ENCODE measurements at places on chromosomes 5 and 9. TPM values are rescaled to one million over a fixed set of nuclear protein-coding genes. Genes with fewer than 3 reads are reported as not detected.

PCDHB9 gene
- polyA plus RNA-seq = 0.34 TPM

FBXW11 gene
- polyA plus RNA-seq = 18.6 TPM

ROR2 gene
- polyA plus RNA-seq = 0.54 TPM

COL23A1 gene
- 1.6 TPM for polyA plus RNA-seq

HAPLN1 gene
- polyA plus RNA-seq = 0.67 TPM

FOXD4L5 gene
- 0.03 TPM for polyA plus RNA-seq

TIMD4 gene
- 0.51 TPM for polyA plus RNA-seq

ANKDD1B gene
- 12.5 TPM for polyA plus RNA-seq

IRX1 gene
- not detected for polyA plus RNA-seq

- no peak for DNase-seq
These were observed 532.4 kb downstream of the DNAH5 start for GRCh38 chr5:13412040-13412595.

DNA sequence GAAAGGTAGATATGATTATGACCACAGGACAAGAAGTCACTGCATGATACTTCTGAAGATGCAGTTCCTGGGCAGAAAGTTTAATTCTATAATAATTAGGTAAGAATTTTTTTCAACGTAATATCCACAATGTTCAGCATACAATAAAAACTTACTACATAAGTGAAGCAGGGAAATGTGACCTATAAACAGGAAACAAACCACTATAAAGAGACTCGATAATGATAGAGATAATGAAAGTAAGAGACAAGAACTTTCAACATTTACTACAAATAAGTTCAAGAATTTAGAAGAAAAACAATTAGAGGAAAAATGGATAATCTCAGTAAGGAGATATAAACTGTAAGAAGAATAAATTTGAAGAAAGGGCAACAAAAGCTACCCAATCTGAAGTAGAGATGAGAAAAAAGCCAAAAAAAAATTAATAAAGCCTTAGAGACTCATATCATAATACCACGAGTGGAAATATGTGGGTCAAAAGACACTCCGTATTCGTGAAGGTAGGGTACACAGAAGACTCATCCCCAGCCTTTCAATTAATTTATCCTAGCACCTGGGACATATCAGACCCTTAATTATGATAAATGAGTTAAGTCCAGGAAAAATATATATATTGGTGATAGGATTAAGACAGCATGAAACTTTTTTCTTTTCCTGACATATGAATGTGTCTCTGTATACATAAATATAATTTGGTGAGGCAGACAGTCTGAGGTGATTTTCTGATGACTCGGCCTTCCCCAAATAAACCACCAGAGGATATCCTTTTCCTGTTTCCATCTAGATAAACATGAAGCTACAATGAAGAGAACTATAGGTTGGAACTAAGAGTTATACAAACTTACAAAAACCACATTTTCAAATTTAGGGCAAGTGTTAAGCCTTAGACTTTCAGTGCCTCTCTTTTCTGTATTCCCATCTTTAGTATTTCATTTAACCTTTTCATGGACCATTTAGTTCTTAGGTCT is 120.4 kb downstream of the RAPGEF6 start:
- no peak for DNase-seq

DNA sequence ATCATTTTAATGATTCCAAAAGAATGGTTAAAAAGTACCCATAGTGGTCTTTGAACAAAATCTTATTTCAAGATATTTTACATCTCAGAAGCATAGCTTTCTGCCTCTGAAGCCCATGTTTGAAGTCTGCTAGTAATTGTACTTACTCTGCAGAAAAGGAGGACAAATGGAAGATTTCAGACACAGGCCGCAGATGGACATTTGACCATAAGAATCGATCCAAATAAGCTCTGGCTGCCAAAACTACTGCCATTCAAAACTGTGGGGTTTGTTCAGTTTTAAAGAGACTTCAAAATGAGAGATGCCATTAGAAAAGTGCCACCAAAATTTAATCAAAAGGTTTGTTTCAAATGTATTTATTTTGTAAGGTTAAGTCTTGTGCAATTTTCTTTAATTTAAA is 306.7 kb downstream of the DTWD2 start:
- DNase-seq = no peak

DNA sequence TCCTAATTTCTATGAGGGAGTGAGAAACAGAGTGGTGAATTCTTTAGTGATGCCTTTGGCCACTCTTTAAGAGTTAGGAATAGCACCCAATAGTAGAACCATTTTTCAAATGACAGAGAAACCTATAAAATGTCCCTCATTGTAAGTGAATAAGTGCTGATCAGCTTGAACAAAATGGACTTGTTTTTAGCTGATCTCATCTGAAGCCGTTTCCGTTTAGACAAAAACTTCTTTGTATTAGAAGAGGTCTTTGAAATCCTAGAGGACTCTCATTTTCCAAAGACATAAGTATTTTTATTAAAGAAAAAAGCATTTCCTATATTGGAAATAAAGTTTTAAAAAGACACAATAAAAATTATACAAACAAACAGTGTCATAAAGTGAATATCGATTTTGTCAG is 273.9 kb downstream of the ARHGEF28 start:
- DNase-seq = no peak

DNA sequence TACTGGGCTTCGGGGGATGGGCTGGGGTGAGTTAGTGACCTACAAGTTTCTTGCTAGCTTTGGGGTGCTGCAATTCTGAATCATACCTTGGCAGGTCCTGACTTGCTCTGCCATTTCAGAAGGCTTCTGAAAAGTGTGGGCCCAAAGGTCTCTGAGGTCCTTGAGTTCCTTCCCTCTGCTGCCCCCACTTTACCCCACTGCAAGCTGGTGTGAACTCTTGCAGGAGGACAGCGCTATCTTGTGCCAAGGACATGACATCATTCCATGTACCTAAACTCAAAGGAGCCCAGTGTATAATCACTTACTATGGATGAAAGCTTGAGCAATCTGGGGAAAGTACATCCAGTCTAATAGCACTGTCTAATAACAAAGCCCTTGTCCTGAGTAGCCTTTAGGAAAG is 157.4 kb downstream of the RMI1 start:
- DNase-seq = peak; percentile 62

- no peak for DNase-seq
These were observed 10.4 kb upstream of the ANXA1 start for GRCh38 chr9:73141282-73141681.

- no peak for DNase-seq
These were observed 29.8 kb upstream of the CLPTM1L start for GRCh38 chr5:1374679-1375055.

DNA sequence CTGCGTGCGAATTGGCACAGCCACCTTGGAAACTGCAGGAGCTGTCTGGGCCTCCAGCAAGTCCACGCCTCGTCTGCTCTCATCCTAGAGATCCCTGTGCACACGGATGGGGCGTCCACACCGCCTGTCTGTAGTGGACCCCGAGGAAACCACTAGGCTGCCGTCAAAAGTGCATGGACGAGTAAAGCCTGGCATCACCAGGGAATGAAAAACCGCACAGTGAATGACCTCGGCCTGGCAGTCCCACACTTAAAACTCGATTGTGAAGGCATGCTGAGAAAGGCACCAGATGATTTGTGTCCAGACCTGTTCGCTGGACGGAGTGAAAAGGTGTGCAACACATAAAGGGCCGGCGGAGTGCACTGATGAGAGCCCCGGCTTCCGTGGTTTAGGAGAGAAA is 50.8 kb downstream of the MRPL36 start:
- DNase-seq = no peak

DNA sequence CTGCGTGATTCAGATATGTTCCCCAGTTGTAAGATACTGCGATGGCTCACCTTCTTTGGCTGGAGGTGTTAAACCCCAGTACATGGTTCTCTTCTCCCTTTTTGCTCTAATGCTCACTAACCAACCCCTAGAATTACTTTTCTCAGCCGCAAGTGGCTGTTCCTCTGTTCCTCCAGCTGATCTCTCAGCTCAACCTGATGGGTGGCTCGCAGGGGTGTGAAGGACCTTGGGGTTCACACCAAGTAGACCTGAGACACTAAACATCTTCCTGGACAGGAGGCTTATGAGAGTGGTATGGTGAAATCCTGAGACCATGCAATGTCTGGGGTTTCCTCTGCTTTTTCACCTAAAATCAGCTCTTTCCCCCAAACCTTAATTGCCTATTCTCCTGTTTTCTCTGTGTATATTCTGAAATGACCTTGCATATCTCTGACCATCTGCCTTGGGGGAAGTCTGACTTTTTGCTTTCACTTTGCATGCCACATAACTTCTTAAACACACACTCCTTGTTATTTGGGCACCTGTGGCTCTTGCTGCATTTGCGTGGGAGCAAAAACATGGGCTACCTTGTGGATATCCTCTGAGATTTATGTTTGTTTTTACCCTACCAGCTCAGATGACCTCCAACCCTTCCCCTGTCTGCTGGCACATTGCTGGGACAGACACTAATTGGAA is 15.9 kb upstream of the IFNA14 start:
- DNase-seq = no peak

GRCh38 chr9:12740845-12741244 is 34.0 kb upstream of the LURAP1L start:
- DNase-seq = no peak

GRCh38 chr9:119961774-119962424 is 592.7 kb upstream of the BRINP1 start:
- peak; percentile 31 for DNase-seq

DNA sequence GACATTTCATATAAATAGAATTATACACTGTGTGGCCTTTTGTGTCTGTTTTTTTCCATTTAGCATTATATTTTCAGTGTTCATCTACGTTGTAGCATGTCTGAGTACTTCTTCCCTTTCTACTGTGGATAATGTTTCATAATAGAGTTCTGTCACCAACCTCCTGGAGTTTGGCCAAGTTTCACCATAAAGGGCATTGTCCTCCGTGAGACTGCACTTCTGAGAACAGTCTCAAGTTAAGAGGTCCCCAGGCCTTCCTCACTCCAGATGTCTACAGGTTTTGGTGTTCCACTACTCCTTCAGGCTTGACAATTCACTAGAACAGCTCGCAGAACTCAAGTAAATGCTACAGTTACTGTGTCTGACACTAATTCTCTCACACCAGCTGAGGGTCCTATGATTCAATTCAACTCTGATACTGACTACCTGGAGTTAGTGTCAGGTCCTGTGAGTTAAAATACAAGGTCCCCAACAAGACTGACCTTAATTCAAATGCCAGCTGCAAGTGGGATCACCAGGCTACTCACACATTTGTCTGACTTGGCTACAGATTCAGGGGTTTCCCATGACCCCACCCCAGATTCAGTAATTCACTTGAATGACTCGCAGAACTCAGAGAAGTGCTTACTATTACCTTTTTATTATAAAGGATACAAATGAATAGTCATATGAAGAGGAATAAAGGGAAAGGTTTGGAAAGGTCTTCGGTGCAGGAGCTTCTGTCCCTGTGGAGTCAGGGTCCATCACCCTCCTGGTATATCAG is 31.1 kb downstream of the SLC35A4 start:
- peak; percentile 56 for DNase-seq

DNA sequence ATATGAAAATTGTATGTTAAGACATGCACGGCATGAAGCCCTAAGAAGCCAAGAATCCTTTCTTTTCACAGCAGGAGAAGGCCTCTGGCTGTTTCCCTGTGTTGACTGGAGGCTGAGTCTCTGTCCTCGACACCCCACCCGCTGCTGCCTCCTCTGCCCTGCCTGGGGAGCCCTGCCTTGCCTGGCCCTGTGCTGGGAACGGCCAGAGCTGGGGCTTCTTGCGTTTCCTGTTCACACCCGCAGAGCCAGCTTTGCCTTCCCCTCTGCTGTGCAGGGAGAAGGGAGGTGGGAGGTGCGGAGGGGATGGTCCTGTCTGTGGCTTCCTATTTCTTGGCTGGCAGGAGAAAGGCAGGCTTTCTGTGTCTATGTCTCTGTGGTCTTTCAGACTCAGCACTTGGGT is 6.9 kb upstream of the GMCL2 start:
- no peak for DNase-seq

- DNase-seq = no peak
These were observed 23.9 kb upstream of the PPP3R2 start for GRCh38 chr9:101618698-101619097.

- no peak for DNase-seq
These were observed 136.1 kb upstream of the RAPGEF1 start for GRCh38 chr9:131875828-131876485.

GRCh38 chr5:55585206-55585610 is 50.4 kb upstream of the PLPP1 start:
- no peak for DNase-seq

GRCh38 chr9:108377881-108378280 is 477.9 kb downstream of the ACTL7B start:
- DNase-seq = no peak

- DNase-seq = no peak
These were observed 19.2 kb upstream of the HMGCS1 start for GRCh38 chr5:43332401-43332800.

- DNase-seq = no peak
These were observed 250.5 kb upstream of the TUT7 start for GRCh38 chr9:86604741-86605140.

DNA sequence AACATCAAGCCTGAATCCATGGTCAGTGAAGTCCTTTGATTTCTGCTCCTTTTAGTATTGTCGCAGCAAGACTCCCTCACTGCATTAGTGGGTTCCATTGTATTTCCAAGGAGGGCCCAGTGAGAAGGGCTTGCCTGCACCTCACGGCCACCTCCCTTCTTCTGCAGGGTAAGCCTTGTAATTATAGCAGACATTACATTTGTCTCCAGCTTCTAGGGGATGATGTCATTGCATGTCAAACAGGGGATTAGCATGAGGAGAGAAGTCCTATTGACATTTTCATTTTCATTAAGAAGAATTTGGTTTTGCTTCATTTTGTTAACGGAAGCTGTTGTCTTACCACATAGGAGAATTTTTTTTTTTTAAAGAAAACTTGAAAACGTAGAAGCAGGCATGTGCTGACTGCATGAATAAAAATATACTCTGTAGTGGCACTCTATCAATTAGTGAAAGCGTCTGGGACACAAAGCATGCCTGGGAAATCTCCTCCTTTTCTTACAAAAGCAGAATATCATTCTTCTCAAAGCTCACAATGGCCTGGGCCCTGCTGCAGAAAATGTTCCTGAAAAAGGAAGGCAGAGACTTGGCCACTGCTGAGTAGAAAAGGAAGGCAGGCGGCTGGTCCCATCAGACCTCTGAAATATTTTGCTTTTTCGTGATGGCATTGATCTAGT is 27.1 kb downstream of the MAP1B start:
- DNase-seq = no peak

- no peak for DNase-seq
These were observed 212.9 kb downstream of the SPATA31A6 start for GRCh38 chr9:42396318-42396717.

- no peak for DNase-seq
These were observed 85.9 kb upstream of the MAP3K1 start for GRCh38 chr5:56729488-56729887.
